ENCODE measurements at places on chromosomes 7 and 10.

- no peak for DNase-seq
Observed at GRCh38 chr7:151226560-151226874, 488 bp downstream of the ABCF2 start.

- no peak for DNase-seq
Observed at GRCh38 chr10:102342958-102343357, 52.5 kb upstream of the NFKB2 start.

DNA sequence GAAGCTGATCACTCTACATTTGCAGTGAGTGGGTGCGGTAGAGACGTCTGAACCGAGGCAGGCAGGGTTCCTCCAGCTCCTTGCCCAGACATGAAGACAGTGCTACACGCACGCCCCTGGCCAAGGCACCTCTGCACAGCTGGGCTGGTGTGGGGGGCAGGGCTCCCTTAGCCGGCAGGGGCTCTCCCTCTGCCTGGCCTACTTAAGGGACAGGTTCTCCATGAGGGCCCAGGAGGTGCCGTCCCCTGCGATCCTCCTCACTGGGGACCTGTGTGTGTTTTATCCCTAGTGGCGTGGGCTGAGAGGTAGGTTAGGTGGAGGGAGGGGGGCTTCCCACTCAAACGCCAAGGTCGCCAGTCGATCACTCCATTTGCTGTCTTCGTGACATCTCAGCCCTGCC lies 35.3 kb downstream of the IL15RA start:
- no peak for DNase-seq

DNA sequence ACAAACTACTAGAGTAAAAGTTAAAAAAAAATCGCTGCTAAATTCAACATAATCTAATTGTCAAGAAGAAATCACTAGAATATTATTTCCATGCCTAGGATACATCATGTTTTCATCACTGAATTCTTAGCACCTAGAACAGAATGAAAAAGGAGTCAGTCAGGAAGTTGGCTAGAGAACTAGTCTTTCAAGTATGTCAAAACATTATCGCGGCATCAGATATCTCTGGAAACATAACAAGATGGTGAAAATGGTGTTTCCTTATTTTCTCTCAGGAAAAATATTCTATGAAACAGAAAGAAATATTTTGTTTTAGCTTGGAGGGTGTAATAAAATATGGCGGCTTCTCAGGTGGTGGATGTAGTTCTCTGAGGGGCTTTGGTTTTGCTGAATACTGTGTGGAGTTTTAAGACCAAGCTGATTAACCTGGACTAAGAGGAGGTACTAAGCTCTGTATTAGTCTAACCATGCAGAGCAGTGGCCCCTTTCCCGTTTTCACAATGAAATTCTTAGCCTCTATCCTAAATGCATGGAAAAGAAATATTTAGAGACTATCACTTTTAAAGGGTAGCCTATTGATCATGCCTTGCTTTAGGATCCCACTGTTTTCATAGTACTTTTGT lies 205.6 kb downstream of the MDFIC start:
- DNase-seq: no peak

DNA sequence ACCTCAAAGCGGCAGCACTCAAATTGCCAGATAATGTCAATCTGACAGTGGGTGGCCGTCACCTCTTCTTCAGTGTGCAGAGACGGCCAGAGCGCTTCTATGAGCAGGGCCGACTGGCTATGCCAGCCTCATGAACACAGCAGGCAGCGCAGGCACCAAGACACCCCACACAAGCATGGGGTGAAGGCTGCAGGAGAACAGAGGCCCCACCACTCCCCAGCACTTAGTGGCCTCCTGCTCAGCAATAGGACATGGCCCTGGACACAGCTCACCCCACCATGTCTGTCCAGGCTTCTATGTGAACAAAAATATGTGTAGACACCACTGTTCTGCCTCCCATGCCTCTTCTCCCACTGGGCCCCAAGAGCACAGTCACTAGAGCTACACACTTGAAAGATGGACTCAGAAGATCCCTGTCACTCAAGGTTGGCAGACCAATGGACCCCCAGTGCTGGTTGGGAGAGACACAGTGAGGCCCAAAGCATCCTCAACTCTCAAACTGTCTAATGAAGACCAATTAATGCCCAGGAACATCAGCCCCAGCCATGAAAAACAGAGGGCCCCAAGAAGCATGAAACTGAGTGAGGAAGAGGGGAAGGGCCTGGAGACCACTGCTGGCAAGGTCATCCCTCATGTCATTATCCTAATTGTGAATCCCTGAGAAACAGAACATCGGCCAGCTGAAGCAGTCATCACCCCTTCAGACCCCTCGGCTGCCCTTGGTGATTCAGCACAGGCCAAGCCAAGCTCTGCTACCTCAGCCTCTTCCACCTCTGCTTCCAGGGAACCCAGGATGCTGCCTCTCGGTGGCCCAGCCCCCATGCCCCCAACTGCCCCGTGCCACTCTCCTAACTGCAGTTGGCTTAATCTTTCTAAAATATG lies 77.7 kb downstream of the GRID1 start:
- DNase-seq: no peak

- no peak for DNase-seq
Observed at GRCh38 chr7:99768471-99768870, 15.5 kb downstream of the CYP3A4 start.

DNA sequence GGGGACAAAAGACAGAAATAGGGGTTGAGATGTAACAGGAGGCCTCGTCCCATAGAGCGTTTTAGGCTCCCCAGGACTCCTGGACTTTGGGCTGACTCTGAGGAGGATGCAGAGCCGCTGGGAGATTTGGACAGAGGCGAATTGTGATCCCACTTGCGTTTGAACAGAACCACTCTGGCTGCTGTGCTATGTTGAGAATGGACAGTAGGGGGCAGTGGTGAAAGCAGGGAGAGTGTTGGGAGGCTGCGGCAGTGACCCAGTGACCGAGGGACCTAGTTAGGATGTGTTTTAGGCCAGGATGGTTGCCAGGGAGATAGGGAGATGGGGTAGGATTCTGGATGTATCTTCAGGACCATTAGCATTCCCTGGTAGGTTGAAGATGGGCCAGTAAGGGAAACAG lies 271.6 kb downstream of the CCDC3 start:
- DNase-seq: peak; percentile 29

DNA sequence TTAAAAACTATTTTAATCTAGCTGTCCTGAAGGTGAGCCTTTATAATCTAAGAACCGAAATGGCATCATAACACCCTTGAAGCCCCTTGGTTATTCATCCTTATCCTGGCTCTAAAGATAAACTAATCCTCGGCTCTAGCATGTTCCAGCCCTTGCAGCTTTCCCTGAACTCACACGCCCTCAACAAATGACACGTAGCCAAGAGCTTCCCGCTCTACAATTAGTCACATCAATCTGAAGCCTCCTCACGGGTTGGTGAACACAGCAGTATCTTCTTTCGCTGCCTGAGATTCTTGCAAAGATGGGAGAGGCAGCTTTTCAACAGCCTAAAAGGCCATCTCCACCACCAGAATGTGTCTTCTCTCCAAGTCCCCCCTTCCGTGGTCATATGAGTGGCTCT lies 4.1 kb downstream of the FRMD4A start:
- DNase-seq: no peak

- DNase-seq: no peak
Observed at GRCh38 chr10:107487284-107487683, 322.8 kb upstream of the SORCS1 start.

- DNase-seq: no peak
Observed at GRCh38 chr7:7434329-7434728, 101.3 kb downstream of the COL28A1 start.

DNA sequence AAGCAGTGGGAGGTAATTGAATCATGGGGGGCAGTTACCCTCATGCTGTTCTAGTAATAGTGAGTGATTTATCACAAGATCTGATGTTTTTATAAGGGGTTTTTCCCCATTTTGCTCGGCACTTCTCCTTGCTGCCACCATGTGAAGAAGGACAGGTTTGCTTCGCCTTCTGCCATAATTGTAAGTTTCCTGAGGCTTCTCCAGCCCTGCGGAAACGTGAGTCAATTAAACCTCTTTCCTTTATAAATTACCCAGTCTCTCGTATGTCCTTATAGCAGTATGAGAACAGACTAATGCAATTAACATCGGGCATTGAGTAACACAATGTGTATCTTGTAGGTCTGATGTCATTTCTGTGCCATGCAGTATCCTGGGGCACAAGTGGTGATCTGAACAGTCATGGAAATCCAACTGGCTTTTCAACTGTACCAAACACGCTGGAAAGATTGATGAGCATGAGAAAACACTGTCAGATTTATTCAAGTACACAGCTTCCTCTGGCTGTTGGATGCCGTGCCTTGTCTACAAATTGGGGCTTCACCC lies 208.6 kb upstream of the KIAA1217 start:
- no peak for DNase-seq

- DNase-seq: no peak
Observed at GRCh38 chr7:38169847-38170246, 8.2 kb upstream of the STARD3NL start.

GRCh38 chr10:1249142-1249920 lies 193.1 kb downstream of the WDR37 start:
- DNase-seq: no peak

GRCh38 chr7:97016381-97017191 lies 8.0 kb downstream of the DLX5 start:
- no peak for DNase-seq

DNA sequence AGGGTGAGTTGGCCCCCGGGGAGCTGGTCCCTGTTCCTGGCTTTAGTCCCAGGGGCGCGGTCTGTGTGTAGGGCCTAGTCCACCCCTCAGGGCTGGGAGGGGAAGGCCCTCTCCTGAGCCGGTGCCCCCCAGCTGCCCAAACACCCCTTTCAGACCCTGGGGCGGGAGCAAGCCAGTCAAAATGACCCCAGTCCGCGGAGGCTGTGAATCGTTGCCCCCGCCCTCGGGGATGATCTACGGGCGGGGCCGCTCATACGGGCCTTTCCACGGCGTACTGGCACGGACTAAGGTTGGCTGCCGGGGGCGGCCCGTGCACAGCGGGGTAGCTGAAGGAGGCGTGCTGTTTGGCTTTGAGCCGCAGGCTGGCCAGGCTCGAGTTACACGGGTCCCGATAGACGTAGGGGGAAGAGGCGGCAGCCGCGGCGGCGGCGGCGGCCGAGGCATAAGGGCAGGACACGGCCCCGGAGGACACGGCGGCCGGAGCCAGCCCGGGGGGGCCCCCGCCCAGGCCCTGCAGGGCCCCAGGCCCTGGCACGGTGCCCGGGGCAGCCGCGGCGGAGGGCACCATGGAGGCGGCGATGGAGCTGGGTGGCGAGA lies 4.3 kb downstream of the ELOVL3 start:
- peak; percentile 17 for DNase-seq

GRCh38 chr7:70752794-70753241 lies 379.1 kb upstream of the GALNT17 start:
- no peak for DNase-seq

- DNase-seq: no peak
Observed at GRCh38 chr7:14092331-14092730, 102.9 kb upstream of the ETV1 start.

- DNase-seq: no peak
Observed at GRCh38 chr10:30587522-30588031, 42.0 kb downstream of the LYZL2 start.

GRCh38 chr10:23676296-23676695 lies 237.4 kb downstream of the OTUD1 start:
- no peak for DNase-seq

DNA sequence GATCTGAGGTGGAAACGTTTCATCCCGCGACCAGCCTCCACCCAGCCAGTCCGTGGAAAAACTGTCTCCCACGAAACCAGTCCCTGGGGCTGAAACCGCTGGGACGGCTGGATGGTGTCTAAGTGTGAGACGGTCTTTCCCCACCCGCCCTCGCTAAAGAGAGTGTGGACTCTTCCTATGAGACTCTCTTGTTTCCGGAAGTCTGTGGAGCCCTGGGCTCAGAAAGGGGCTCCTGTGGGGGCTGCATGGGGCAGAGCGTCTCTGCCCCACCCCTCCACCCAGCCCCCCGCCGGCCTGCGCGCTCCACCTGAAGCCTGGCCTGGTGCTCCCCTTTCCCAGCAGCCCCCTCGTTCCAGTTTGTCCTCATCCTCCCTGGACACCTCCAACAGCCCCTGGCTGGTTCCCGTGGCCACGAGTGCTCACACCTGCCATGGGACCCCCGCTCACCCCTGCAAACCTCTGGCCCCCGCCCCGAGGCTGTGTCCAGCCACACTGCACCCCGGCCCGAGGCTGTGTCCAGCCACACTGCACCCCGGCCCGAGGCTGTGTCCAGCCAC lies 28.7 kb downstream of the CFAP46 start:
- DNase-seq: no peak

GRCh38 chr7:158422887-158423560 lies 164.6 kb downstream of the PTPRN2 start:
- no peak for DNase-seq

DNA sequence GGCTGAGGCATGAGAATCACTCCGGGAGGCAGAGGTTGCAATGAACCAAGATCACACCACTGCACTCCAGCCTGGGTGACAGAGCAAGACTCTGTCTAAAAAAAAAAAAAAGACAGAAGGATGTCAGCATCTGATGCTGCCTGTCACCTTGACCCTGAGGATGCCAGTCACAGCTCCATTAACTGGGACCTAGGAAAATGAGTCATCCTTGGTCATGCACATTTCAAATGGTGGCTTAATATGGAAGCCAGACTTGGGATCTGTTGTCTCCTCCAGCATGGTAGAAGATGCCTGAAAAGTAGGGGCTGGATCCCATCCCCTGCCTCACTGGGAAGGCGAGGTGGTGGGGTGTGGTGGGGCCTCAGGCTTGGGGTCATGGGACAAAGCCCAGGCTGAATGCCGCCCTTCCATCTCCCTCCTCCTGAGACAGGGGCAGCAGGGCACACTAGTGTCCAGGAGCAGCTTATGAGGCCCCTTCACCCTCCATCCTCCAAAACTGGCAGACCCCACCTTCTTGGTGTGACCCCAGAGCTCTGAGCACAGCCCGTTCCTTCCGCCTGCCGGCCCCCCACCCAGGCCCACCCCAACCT lies 1.3 kb downstream of the NOS3 start:
- DNase-seq: no peak

- DNase-seq: no peak
Observed at GRCh38 chr7:122706836-122707235, 4.1 kb upstream of the RNF148 start.

Data from T-helper 2 cell (primary cell).